ENCODE measurements at places on chromosomes 7 and 10. TPM values are rescaled to one million over a fixed set of nuclear protein-coding genes. Genes with fewer than 3 reads are reported as not detected.

DNA sequence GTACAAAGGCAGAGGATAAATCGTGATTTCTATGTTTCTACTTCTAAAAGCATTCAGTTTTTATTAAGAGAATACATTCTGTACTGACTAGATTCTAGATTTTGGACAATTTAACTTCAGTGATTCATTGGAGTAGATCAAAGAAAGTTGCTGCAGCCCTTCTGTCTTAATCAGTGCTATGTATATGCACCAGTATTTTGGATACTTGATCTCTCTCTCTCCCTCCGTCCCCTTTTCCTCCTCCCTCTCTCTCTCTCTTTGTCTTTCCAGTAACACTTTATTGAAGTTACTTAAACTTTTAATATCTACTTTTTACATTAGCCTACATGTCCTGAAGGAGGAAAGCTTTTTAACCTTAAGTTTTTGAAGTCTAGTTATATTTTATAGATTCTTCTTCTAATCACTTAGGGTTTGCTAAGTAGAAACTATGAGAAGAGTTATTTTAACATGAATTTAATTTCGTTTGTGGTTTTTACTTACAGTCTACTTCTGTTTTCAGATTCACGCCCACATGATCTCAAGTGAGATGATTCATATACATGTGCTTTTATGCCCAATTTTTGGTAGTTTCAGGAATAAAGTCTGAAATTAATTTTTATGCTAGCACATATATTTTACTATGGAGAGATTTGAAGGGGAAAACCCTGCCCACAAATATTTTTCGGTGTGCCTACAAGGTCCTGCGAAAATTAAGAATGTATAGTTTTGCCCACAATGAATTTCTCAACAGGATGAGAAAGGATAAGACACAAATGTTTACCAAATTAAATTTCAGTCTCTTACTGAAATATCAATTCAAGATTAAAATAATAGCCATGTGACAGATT is 9.1 kb downstream of the MDFIC start:
- no peak overlapping the region for H3K27ac ChIP-seq
- no peaks in the 10 kb centered on the region for H3K27me3 ChIP-seq
- DNase-seq: no peak

DNA sequence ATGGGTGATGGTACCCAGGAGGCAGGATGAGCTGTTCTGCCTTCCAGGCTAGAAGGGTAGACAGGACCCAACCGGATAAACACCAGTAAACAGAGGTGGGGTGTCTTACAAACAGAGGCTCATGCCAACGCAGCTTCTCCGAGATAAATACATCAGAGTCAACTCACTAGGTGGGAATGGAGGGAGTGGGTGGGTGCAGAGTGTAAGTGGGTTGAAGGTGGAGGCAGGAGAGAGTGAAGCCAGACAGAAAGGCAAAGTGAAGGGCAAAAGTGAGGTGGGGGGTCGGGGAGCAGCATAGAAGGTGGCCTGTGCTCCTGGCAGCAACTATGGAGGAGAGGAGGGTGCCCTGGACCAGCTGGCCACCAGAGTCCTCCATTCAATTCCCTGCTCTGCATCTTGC is 40.4 kb upstream of the COL13A1 start:
- peaks cover 5% of the 10 kb centered on the region for H3K4me1 ChIP-seq
- H3K27ac ChIP-seq: no peak overlapping the region
- DNase-seq: no peak
- H3K36me3 ChIP-seq: no peaks in the 10 kb centered on the region
- no peak overlapping the region for H3K4me3 ChIP-seq

GRCh38 chr10:111209692-111210091 is 132.9 kb downstream of the ADRA2A start:
- peaks cover 2% of the 10 kb centered on the region for H3K4me1 ChIP-seq
- no peak for DNase-seq
- H3K27ac ChIP-seq: no peak overlapping the region
- no peak overlapping the region for H3K4me3 ChIP-seq

DNA sequence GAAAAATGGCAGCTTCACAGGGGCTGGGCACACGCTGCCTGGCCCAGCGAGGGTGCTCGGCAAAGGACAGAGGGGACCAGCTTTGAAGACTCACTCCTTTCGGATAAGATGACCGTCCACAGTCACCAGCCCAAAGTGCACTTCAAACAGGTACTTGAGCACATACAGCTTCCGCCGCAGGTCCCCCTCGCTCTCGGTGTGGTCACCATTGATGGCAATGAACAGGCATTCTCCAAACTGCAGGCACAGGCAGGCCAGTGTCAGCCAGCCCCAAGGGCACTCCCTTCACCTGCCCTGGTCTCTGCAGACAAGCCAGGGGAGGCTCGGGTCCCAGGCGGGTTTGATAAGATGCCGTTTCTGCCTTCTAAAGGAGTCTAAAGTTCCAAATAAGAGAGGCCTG is 11.6 kb downstream of the HPS1 start:
- H3K4me3 ChIP-seq: no peak overlapping the region
- no peaks in the 10 kb centered on the region for H3K4me1 ChIP-seq
- DNase-seq: no peak
- no peaks in the 10 kb centered on the region for H3K27me3 ChIP-seq

GRCh38 chr10:75508814-75509306 is 77.4 kb downstream of the LRMDA start:
- no peak overlapping the region for H3K4me3 ChIP-seq
- peaks cover 29% of the 10 kb centered on the region for H3K4me1 ChIP-seq
- no peaks in the 10 kb centered on the region for H3K27me3 ChIP-seq

- no peaks in the 10 kb centered on the region for H3K36me3 ChIP-seq
- H3K4me1 ChIP-seq: no peaks in the 10 kb centered on the region
- DNase-seq: no peak
Measured at GRCh38 chr7:105219771-105220160, 169.0 kb downstream of the SRPK2 start.

DNA sequence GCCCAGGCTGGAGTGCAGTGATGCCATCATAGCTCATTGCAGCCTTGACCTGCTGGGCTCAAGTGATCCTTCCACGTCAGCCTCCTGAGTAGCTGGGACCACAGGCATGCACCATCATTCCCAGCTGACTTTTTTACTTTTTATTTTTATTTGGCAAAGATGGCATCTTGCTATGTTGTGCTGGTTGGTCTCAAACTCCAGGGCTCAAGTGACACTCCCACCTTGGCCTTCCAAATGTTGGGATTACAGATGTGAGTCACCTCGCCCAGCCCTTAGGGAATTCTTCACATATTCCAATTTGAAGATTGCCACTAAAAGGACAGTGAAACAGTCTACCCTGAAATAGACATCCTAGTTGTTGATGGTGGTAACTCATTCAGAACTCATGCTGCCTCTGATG is 27.7 kb downstream of the SUGCT start:
- H3K27ac ChIP-seq: no peak overlapping the region
- DNase-seq: no peak
- no peak overlapping the region for H3K4me3 ChIP-seq
- no peaks in the 10 kb centered on the region for H3K36me3 ChIP-seq
- no peaks in the 10 kb centered on the region for H3K4me1 ChIP-seq

Gene UPK3BL2
- 7.3 TPM for polyA plus RNA-seq

DNA sequence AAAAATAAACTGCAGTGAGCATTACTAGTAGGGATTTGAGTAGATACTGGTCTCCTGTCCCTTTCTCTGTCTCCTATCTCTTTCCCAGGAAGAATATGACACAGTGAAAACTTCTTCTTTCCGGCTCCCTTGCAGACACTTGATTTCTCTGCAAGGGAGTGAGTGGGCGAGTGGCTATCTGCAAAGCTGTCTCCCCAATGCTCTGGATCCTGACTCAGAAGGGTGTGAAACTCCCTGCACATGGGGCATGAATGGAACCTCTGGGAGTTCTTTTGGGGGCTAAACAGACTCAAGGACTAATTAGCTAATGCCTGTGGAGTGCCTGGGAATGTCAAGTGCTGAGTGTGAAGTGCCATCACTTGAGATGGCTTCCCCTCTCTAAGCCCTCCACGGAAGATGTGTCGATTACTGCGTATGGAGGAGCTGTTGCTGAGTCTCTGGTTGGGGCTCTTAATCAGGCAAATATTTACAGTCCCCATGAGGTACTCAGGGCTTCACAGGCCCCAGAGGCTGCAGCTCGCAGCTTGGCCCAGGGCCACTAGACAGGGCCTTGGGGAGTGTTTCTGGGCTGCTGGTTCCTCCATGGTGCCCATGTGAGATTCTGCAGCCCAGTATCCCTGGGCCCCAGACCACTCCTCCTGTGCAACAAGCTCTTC is 139.8 kb downstream of the RPS24 start:
- no peak for DNase-seq
- H3K27me3 ChIP-seq: no peaks in the 10 kb centered on the region
- H3K36me3 ChIP-seq: no peaks in the 10 kb centered on the region

DNA sequence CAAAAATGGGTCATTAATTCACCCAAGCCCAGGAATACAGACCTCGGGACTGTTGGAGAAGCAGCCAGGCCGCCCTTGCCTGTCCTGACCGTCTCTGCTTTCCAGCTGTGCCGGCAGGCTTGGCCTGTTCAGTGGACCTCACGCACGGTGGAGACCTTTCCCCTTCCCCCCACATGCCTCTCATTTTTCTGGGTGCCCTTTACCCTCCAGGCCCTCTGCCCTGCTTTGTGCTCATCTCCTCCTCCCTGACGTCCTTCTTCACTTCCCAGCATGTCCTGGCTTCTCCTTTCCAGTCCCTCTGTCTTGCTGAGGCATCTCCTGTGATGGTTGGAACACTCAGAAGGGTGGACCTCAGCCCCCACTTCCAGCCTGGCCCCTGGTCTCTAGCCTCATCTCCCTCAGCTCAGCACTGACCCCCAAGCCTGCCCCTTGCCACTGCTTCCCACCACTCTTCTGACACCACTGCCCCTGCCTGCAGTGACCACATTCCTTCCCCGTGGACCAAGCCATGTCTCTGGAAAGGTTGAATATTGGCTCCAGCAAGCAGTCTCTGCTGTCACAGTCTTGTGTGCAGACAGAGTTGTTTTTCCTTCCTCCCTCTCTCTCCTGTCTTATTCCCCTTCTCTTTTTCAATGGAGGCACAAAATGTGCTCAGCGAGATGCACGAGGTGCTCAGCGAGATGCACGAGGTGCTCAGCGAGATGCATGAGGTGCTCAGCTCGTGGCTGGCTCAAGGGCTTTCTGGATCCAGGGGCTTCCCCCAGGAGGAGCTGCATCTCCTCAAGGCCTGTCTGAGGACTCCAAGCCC is 14.9 kb downstream of the BAG3 start:
- H3K36me3 ChIP-seq: no peaks in the 10 kb centered on the region
- H3K4me3 ChIP-seq: no peak overlapping the region
- no peak for DNase-seq
- no peaks in the 10 kb centered on the region for H3K27me3 ChIP-seq
- no peak overlapping the region for H3K27ac ChIP-seq

Gene ITPRID1
- polyA plus RNA-seq: not detected

Gene ARHGAP21
- polyA plus RNA-seq: 20.6 TPM

GRCh38 chr10:68231817-68232251 is at the start of gene ATOH7:
Gene ATOH7, minus strand, starts transcription at chr10:68232113. Its CDS starts 436 bp downstream, at chr10:68231677.
- peak within 1 kb of the TSS; percentile 70 for H3K27ac ChIP-seq

- H3K4me3 ChIP-seq: no peak overlapping the region
- H3K27ac ChIP-seq: no peak overlapping the region
- H3K36me3 ChIP-seq: no peaks in the 10 kb centered on the region
- no peaks in the 10 kb centered on the region for H3K4me1 ChIP-seq
- H3K27me3 ChIP-seq: no peaks in the 10 kb centered on the region
Measured at GRCh38 chr7:126699707-126700106, 553.0 kb downstream of the GRM8 start.

GRCh38 chr7:43004082-43004481 is 71.9 kb downstream of the MRPL32 start:
- no peaks in the 10 kb centered on the region for H3K4me1 ChIP-seq
- H3K27me3 ChIP-seq: no peaks in the 10 kb centered on the region
- H3K4me3 ChIP-seq: no peak overlapping the region
- H3K36me3 ChIP-seq: no peaks in the 10 kb centered on the region

DNA sequence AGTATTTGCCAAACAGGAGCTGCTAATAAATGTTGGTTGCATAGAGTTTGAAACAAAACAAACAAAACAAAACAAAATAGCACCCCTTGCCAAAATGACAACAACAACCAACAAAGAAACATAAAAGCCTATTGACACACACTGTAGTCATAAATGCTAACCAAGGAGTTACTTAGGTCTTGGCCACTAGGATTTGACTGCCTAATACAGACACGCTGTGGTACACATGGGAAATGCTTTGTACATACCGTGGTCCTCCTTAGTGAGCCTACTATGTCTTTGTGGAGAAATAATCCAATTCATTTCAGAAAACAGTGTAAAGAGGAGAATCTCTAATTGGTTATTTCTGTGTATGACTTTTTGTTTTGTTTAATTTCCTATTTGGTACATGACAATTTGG is 53.2 kb upstream of the MTPN start:
- no peaks in the 10 kb centered on the region for H3K36me3 ChIP-seq
- no peak overlapping the region for H3K4me3 ChIP-seq
- no peak for DNase-seq
- no peak overlapping the region for H3K27ac ChIP-seq
- no peaks in the 10 kb centered on the region for H3K4me1 ChIP-seq
- H3K27me3 ChIP-seq: no peaks in the 10 kb centered on the region

GRCh38 chr7:99953649-99954048 is 22.2 kb downstream of the AZGP1 start:
- no peak overlapping the region for H3K27ac ChIP-seq
- H3K27me3 ChIP-seq: peaks cover under 1% of the 10 kb centered on the region
- no peak for DNase-seq
- peaks cover 2% of the 10 kb centered on the region for H3K4me1 ChIP-seq

DNA sequence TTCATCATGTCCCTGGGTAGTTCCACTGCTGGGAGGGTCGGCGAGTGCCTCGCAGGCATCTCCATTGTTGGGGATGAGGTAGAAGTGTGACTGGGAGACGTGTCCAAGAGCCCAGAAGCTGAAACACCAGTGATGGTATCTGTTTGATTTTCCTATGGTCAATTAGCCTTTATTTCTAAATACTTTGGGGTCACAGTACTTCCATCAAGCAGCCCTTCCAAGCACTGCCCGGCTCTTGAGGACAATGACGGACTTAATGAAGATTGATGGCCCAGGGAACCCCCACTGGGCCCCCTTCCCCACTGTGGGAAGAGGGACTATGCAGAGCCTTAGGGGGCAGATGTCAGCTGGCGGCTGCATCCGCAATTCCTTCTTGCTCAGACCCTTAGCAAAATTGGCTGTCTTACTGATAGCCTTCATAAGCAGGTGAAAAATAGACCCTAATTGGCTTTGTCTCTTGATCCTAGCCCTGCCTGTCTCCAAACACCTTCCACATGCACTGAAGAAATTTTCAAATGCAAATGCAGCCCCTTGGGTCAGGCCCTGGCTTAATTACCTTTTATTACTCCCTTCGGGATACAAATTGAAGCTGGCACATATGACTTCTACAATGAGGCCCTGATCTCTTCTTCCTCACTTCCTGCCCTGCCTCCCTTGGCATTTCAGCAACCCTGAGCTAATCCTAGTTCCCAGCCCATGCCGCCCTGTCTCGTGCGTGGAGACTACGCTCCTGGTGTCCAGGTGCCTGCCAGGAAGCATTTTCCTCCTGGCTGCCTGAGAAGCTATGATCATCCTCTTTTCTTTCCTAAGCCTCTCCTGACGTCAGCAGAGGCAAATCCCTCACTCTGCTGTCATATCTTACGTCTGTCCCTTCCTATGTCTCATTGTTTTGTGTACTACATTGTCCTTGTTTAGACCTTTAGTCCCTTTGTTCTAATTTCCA is 124.5 kb upstream of the GDF10 start:
- no peaks in the 10 kb centered on the region for H3K4me1 ChIP-seq
- no peak overlapping the region for H3K27ac ChIP-seq
- H3K27me3 ChIP-seq: no peaks in the 10 kb centered on the region
- H3K36me3 ChIP-seq: no peaks in the 10 kb centered on the region
- no peak overlapping the region for H3K4me3 ChIP-seq
